ENCODE measurements at places on chromosomes 1 and 21.

- DNase-seq = no peak
These were observed 12.2 kb downstream of the DSTYK start for GRCh38 chr1:205199090-205199930.

DNA sequence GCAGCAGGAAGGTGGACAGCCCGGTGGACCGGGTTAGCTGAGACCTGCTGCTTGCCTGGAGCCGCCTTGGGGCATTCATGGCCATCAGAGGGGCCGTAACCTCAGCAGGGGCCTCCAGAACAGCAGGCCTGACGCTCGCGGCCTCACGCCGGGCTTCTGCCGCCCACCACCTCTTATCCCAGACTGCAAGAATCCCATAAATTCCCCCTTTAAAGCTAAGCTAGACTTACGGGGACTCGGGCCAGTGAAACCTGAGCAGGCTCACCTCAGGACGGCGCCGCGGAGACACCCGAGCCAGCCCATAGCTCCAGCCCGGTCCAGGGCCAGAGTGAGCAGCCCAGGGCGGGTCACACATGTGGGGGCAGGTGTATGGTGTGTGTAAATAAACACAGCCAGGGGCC, 132.3 kb downstream of the GLIS1 start:
- DNase-seq = no peak

GRCh38 chr1:12477936-12478611, 139.9 kb downstream of the DHRS3 start:
- peak; percentile 98 for DNase-seq

DNA sequence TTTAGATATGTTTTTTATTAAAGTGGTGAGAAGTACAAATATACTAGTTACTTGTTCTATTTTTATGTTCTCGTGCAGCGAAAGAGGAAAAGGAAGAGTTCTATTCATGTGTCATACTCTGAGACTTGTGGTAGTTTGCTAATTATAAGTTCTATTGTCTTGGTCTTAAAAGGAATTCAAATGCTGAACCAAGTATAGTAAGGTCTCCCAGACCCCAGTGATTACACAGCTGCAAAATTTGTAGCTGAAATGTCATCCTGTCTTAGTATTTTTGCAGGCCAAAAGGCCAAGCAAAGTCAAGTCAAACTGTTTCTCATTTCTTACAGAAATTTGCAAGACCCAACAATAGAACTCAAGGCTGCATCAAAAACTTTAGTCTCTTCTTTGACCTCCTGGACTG, 268.7 kb downstream of the CHRM3 start:
- DNase-seq = no peak

DNA sequence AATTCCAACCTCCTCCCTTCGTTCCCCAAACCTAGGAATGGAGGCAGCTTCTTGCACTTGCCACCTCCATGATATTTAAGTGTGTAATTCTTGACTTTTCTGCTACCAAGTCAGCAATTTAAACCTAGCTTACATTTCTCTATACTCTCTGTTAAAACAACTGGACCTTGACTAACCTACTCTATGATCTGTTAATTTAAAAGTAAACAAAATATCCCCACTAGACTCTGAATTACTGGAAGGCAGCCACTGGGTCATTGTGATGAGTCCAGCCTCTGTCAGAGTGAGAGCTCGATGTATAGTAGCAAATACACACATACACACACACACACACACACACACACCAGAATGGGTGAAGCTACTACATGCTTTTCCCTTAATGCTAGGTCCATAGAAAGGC, 40.0 kb upstream of the DHCR24 start:
- peak; percentile 29 for DNase-seq

- no peak for DNase-seq
These were observed 65.2 kb downstream of the SYT2 start for GRCh38 chr1:202645097-202645476.

GRCh38 chr1:12654657-12655056, 10.8 kb downstream of the AADACL4 start:
- no peak for DNase-seq

DNA sequence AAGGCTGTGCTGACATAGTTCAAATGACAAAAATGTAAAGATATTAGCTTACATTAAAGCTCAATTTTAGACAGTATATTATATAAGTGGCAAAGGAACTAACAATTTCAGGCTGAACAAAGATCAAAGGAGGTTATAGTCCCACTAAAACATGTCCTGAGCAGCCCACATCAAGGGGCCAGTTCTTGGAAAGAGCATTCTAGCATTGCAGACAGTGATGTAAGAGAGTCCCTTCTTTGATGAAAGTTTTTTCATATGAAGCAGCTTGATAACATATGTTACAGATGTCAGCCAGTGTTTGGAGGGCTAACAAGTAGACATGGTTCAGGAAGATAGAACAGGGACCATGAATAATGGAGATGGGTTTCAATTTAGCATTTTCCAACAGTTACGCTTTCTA, 301.7 kb downstream of the NTNG1 start:
- DNase-seq = no peak

GRCh38 chr1:2233997-2234761, 6.1 kb downstream of the SKI start:
- no peak for DNase-seq

- DNase-seq = no peak
These were observed 7.5 kb downstream of the IVNS1ABP start for GRCh38 chr1:185309566-185309965.

DNA sequence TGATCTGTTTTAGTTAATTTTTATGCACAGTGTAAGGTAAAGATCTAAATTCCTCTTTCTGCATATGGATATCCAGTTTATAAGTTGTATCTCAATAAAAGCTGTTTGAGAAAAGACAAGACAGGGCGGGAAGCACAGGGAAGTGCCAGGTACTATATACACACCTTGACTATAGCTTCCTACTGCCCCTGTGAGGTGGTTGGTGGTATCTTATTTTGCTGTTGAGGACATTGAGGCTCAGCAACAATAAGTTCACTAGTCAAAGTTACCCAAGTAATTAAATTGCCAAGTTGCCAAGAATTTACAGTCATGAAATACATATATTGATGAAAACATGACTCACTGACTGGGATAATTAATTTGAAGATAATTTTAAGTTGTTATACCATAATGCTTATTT, 109.1 kb downstream of the CD247 start:
- DNase-seq = no peak

GRCh38 chr1:3672971-3673361, 20.6 kb downstream of the TP73 start:
- no peak for DNase-seq

DNA sequence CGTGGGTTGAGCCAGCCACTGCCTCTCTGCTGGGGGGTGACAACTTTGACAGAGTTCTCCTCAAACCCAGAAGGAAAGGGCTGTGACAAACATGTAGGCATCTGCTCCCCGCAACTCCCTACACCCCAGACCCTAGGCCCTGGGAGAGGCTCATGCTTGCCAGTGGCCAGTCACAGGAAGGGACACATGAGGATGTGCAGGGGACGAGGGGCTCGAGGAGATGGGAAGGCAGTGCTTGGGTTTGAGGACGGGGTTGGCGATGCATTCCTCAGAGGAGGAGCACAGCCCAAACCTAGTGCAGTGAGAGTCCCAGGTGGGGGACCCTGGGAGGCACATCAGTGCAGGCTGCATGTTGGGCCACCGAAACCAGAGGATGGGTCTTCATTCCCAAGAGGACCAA, 62.1 kb downstream of the STUM start:
- no peak for DNase-seq

DNA sequence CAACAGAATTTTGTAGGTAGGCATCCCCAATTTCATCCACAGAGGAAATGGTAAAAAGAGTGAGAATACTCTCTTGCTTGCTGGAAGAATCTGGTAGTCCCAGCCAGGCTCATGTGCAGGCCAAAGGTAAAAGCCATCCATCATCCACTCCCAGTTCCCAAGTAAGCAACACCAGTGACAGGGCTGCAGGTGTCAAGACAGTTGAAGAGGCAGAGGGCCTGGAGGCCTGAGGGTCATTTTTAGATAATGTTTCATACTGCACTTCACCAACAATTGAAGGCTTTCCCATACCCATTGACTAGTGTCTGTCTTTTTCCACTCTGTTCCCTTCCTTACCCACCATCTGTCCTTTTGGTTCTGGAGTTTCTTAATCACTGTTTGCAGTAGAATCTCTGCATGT, 141.7 kb upstream of the L1TD1 start:
- DNase-seq = no peak

GRCh38 chr1:36199934-36200741, 24.1 kb upstream of the THRAP3 start:
- DNase-seq = peak; percentile 63

DNA sequence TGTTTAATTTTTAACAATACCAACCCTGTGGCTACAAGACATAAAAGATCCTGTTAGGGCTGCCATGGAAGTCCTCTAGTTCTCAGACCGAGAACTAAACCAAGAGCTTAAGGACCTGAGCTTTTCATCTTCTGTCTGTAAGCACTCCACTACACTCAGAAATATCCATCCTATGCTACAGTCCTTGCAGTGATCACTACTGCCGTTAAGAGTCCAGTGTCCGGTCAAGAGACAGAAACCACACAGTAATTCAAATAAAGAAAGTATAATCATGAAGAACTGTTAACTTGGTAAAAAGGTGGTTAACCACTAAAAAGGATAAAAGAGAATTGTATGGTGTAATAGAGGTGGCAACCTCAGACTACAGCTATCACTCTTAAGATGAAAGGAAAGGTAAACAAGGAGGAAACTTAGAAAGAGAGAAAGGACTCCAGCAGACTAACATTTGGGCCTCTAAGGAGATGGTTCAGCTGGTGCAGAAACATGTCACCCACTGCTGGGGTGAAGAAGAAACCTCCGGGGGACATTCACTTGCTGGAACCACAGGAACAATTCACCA, 22.1 kb upstream of the PRDX6 start:
- DNase-seq = no peak

DNA sequence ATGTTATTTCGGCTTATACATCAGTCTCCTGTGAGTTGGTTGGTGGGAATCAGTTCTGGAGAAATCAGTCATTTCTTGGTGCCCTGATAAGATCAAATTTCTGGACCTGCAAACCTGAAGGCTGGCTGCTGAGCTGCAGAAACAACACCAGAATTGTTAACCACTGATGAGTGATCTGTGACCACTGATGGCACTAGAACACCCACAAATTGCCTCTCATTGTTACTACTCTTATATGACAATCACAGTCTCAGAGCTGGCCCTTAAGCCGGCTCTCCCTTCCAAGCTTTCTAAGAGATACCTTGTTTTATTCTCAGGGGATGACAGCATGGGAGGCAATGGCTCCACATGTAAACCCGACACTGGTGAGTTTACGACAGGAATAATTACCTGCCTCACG, 1.9 kb downstream of the C1orf162 start:
- no peak for DNase-seq

DNA sequence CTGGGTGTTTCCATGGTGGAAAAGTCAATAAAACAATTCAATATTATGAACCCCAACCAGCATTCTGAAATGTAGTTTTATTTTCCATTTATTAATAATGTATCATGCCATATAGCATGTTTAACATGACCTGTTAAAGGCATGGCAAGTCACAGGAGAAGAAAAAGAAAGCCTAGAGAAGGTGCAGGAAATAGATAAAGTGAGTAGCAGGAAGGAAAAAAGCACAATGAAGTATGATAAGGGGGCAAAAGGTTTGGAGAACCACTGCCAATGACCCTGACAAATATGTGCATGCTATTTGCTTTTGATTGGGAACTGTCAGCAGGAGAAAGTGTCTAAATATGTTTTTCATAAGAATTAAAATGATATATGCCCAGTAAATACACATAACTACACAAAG, 85.6 kb downstream of the HMCN1 start:
- no peak for DNase-seq

DNA sequence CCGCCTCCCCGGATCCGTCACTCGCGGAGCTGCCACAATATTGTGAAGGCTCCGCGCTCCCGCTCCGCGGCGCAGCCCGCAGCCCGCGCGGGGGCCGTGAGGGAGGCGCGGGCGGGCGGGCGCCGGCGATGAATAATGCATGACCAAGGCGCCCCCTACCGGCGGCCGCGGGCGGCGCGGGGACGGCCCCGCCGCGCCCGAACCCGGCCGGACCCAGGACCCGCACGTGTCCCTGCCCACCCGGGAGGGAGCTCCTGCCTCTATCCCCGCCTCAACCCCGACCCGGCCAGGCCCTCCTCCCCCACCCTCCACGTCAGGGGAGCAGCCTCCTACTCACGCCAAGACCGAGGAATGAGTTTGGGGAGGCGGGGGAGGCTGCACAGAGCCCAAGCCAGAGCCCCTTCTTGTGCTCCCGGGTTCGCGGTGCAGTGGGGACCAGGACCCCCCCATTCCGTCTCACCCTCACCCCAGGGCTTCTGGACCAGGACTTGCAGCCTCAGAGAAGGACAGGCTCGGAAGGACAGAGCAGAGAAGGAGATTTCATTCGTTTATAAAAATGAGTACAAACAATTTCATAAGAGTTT, 70.8 kb upstream of the CASZ1 start:
- peak; percentile 92 for DNase-seq

GRCh38 chr1:154420961-154421924, 16.1 kb downstream of the IL6R start:
- no peak for DNase-seq

GRCh38 chr1:160724465-160725242, 13.0 kb upstream of the CD48 start:
- DNase-seq = no peak

DNA sequence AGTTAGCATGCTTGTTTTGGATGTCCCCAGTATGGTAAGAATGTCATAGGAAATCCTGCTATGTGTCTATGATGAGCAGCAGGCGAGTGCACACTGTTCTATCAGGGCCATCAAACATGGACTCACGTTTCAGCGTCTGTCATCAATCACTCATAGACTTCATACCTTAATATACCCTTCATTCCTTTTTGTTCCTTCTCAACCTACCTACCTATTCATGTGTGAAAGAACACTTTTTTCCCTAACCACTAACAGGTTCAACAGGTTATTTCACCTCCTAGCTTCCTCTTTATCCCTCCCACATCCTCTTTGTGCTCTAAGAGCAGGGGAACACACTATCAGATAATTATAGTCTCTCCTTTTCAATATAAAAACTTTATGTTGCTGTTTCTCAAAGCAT, 300.6 kb downstream of the TM2D1 start:
- peak; percentile 98 for DNase-seq

- DNase-seq = peak; percentile 93
These were observed 1.6 kb upstream of the MMP23B start for GRCh38 chr1:1630191-1630964.

DNA sequence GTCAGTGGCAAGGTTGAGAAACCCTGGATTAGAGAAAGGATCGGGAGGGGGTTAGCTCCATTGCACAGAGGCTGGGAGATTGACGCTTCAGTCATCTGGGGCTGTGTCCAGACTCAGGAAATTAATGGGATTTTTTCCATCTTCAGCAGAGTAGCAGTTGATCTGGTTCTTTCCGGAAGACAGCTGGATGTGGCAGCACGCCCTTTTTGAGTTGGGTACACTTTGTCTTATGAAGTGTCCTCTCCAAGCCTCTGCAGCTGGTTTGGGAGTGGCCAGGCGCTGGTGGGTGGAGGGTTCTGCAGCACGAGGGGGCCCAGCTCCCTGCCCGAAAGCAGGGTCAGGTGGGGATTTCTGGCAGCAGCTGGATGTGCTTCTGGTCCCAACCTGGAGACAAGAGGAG, 95.1 kb downstream of the TAS1R2 start:
- DNase-seq = no peak

DNA sequence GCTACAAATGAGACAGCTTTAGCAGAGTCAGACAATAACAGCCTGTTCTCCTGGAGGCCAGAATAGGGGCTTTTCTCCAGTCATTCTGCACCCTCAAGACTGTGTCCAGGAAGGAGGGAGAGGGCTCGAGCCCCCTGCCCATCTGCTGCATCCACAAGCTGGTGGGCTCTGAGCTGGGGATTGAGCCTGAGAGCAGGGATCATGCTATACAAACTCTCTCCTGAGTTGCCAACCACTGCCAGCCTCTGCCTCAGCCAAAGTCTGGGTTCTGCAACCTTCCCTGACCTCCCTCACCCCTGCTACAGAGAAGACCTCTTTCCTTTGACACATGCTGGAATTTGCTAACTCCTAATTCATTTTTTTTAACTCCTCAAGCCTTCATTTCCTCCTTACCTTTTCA, 14.8 kb upstream of the PPM1J start:
- DNase-seq = no peak
